ENCODE measurements at places on chromosomes 1 and 21.

GRCh38 chr1:10625554-10625953 lies 150.8 kb downstream of the PEX14 start:
- no peak for DNase-seq

- no peak for DNase-seq
These were observed 79.9 kb downstream of the EVA1C start for GRCh38 chr21:32492376-32492775.

- DNase-seq, result no peak
These were observed 119.4 kb downstream of the AKT3 start for GRCh38 chr1:243730487-243731150.

DNA sequence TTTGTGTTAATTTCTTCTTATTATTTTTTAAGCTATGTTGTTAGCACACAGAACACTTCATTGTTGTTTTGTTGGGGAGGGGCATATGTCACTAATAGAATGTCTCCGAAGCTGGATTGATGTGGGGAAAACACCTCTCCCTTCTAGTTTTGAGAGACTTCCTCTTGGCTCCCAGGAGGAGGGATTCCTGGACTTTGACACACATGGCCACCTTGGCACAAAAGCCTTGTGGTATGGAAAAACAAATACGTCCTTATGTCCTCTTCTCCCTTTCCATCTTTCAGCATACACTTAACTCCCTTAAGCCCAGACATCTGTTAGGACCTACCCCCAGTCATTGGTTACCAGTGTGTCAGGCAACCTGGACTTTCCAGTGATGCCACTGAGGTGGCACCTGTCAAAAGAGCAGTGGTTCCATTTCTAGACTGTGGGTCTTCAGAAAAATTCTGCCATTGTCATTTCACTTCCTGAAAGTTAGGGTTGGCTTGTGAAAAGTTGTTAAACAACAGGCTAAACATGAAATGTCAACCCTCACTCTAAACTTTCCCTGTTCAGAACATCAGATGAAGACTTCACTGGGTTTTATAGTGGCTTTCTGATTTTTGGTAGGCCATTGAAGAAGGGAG lies 12.5 kb upstream of the ABCB10 start:
- DNase-seq, result no peak

DNA sequence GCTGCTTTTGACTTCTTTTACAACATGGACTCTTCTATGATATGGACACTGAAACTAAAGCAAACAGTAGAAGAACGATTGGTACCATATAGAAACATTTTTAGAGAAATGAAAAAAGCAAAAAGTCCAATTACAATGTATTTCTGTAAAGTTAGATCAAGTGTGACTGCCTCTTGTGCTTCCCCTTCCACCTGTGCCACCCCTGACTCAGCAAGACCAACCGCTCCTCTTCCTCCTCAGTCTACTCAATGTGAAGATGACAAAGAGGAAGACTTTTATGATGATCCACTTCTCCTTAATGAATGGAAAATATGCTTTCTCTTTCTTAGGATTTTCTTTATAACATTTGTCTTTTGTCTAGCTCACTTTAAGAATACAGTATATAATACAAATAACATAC lies 66.9 kb downstream of the PHTF1 start:
- no peak for DNase-seq

- DNase-seq, result no peak
These were observed 203.7 kb upstream of the RUNX1 start for GRCh38 chr21:35252831-35253230.

DNA sequence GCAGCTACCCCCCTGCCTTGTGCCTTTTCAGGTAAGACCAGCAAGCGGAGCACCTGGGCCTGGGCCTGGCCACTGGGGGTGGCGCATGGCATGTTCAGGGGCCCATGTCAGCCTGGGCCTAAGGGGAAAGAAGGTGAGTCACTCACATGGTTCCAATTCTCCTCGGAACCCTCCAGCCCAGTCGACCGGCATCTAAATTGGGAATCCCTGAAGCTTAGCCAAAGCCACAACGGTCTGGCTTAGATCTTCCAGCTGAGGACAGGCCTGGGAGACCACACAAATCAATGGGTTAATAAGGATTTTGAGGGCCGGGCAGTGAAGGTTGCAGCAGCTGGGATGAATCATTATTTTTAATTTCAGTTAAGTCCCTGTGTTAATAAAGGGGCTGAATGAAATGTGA lies 145.1 kb upstream of the SMYD2 start:
- peak; percentile 34 for DNase-seq

DNA sequence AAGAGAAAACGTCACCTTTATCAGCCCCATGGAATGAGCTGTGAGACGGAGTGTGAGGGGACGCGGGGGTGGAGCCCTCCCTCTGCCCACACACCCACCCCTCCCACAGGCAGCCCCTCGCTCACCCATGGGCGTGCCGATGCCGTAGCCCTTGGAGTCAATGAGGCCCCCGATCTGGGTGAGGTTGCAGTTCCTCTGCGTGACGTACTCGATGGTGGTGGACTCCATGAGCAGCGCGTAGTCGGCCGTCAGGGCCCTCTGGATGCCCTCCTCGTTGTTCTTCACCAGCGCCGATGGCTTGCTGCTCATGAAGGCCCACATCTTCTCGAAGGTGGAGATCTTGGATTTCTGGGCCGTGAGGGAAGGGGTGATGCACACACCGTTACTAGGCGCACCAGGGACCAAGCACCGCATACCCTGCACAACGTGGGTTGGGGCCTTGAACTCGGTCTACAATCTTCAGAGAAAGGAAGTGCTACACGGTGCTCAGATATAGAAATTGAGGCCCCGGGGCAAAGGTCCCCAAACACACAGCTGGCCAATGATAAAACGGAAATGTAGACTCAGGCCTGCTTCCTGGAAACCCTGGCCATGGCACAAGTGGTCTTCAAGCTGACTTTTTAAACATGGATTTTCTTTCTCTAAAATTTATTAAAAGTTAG lies 228.2 kb downstream of the GRIK3 start:
- DNase-seq, result no peak

GRCh38 chr1:87219141-87219540 lies 109.5 kb upstream of the LMO4 start:
- DNase-seq, result no peak

GRCh38 chr1:25926731-25927496 lies 20.7 kb upstream of the STMN1 start:
- peak; percentile 74 for DNase-seq

DNA sequence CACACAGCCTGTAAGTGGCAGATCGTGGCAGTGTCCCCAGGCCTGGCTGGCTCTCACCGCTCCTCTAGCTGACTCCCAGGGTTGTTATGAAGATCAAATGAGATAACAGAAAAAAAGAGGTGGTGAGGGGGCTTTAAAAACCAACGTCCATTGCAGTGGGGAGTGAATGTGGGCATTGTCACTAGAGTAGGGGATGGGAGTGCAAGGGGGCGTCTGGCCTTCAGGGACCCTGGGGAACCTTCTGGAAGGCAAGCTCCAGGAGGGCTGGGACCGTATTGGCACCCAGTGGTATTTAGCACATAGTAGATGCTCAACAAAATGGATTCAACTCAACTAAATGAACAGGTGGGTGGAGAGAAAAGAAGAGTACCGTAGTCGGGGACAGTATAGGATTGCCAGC lies 3.4 kb downstream of the PLA2G2D start:
- no peak for DNase-seq

DNA sequence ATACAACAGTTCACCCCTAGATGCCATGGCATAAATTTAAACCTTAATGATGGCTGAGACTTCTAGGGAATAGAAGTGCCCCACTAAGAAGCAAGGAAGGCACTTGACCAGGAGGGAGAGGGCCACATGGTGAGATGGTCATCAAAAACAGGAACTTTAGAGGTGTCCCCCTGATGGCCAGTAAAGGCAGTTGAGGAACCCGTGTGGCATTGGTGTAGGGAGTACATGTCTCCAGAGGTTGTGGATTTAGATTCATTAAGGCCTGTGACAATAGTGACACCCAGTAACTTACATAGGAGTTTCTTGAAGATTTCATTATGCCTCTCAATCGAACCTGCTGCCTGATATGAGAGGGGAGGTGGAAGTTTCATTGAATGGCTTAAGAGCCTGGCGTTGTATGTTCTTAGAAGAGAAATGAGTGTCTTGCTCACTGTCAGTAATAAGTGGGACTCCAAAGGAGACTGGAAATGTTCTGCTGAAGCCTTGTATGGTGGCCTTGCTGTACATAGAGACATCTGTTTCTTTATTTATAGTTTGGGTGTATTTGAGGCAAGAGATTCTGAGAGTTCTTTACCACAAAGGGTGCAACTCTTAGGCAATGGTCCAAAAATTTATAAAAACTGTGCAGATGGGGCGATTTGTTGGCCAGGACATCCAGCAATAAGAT lies 27.9 kb downstream of the EDARADD start:
- DNase-seq, result no peak

GRCh38 chr1:159791461-159791860 lies 10.7 kb downstream of the DUSP23 start:
- no peak for DNase-seq

- no peak for DNase-seq
These were observed 181.3 kb downstream of the C1orf21 start for GRCh38 chr1:184568148-184568547.

DNA sequence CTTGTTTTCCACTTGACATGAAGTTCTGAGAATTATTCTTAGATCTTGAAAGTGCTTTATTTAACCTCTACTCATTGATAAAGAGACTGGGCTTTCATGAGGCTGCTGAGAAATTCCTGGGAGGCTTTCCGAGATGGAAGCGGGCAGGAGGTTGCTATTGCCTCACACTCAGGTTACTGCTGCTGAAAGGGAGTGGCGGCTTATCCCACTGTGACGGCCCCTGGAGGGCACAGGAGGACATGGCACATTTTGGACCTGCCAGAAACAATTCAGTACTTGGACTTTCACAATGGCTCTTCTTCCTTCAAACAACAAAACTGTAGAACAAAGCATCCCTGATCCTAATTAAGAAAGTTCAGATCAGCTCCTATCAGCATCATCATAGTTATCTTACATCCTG lies 16.2 kb upstream of the MARK1 start:
- DNase-seq, result peak; percentile 27

- DNase-seq, result peak; percentile 43
These were observed 8.7 kb downstream of the SORT1 start for GRCh38 chr1:109388884-109389637.

GRCh38 chr21:35925497-35925896 lies 134.8 kb downstream of the SETD4 start:
- no peak for DNase-seq

DNA sequence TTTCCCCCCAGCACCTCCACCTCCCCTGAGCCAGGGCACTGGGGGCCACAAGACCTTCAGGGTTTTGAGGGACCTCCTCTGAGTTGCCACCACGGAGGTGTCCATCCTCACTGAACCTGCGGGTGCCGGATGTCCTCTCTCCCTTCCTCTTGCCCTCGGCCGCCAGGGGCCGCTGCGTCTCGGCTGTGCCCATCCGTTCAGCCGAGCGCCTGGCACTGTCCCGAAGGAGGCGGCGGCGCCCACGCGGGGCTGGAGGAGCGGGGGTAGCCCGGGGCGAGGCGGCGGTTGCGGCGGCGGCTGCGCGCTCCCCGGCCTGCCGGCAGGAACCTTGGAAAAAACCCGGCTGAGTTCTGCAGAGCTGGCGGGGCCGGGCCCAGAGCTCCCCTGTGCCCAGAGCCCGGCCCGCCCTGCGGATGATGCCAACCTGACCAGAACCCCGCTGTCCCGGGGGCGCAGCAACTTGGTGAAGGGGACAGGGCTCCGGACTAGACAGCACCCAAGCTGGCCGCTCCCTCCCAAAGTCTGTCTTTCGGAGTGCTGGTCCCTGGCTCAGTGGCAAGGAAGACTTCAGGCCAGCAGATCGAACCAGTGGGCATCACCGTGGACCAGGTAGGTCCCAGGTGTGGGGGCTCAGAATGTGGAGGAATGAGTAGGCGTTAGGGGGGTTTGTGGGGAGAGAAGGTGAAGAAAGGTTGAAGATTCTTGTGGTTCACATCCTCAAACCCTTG lies 3.7 kb upstream of the PPM1J start:
- no peak for DNase-seq

DNA sequence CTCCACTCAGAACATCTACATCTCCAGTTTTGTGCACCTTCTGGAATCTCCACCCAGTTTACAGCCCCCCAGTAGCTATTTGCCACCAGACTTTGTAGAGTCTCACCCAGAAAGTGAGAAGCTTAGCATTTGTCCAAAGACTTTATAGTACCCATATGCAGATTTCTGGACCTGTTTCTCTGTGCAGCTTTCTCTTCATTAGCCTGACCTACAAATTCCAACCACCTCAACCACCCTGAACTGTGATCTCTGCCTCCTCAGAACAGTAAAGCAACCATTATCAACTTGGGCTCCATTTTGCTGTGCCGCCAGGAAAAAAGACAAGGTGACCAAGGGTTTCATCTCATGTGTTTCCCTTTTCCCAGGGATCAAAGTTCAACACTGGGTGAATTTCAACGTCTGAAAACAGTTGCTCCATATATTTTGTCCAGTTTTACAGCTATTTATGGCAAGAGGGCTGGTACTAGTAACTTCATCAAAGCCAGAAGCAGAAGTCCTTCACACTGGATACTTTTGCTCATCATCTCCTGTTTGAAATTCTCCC lies 36.5 kb upstream of the DDAH1 start:
- DNase-seq, result no peak

DNA sequence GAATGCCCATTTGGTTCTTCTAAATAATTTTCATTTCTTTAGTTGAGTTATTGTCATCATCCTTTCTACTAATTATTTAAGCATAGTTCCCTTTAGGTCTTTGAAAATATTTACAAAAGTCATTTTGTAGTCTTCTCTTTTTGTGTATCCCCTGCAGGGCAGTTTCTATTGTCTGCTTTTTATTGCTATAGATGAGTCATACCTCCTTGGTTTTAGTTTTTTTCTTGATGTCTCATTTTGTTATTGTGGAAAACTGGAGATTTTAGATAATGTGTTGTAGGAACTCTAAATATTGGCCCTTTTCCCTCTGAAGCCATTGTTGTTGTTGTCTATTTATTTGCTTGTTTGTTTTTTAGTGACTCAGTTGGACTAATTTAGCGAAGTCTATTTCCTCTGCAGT lies 387.9 kb downstream of the NUF2 start:
- DNase-seq, result no peak

DNA sequence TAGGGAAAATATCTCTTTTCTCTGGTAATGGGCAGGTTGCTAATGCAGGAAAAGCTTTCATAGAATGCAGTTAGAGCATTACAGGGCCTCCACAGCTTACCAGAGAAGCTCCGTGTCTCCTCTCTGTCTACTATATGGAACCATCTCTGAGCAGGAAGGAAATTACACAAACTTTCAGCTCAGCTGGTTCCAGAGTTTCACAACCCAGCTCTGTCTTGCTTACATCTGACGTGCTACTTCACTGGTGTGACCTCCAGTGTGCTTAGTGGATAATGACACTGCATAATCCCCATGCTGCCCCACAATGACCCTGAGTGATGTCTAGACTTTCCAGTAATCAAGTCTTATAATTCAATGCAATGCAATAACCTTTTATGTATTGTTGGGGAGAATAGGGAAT lies 4.3 kb upstream of the FGGY start:
- DNase-seq, result peak; percentile 69

Measured in WERI-Rb-1 (cell line).